ENCODE measurements at places on chromosomes 7 and 10.

DNA sequence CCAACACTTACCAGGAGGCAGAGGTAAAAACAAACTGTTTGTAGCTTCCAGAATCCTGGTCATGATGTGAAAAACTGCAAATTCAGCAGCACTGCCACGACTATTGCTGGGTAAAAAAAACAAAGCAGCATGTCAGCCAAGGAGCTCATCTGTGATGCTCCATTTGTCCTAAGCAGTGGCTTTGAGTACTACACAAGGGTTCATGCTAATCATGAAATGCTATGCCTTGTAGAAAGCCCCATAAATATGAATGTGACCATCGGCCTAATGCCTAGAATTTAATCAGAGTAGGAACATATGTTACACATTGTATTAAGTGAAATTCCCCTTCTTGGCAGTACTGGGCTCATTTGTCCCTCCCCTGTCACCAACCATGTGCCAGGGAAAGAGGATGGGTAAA is 95.4 kb downstream of the GSAP start:
- no peak for DNase-seq

DNA sequence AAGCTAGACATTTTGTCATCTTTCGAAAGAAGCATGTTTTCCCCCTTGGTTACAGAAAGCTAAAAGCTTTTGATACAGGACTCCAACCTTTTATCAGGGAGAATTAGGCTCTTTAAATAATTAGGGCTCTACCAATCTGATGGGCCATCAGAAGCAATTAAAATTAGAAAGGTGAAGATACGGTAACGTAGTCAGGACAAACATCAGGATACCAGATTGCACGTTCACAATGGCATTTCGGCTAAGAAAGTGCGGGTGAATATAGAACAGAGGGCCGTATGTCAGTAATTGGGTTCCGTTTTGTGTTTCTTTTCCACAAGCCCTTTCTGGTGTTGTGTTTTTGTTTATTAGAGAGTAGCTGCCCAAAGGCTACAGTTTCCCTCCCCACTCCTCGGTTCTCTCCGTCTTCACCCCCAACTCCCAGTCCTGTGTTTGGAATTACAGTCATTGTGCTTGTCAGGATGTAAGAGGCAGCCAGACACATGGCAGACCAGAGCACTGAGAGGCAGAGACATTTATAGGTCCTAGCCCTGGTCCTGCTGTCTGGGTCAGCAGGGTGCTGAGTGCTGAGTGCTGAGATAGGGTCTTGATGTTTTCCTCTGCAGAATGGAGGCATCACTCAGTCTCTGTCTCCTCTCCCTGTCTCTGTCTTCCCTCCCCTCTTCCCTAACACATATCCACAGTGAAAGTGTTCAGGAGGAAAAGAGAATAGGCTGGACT is 5.5 kb downstream of the PFKP start:
- no peak for DNase-seq

DNA sequence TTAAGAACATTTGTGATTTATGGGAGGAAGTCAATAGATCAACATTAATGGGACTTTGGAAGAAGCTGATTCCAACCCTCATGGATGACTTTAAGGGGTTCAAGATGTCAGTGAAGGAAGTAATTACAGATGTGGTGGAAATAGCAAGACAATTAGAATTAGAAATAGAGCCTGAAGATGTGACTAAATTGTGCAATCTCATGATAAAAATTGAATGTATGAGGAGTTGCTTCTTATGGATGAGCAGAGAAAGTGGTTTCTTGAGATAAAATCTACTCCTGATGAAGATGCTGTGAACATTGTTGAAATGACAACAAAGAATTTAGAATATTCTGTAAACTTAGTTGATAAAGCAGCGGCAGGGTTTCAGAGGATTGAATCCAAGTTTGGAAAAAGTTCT is 70.9 kb upstream of the NEUROD6 start:
- DNase-seq, result no peak

DNA sequence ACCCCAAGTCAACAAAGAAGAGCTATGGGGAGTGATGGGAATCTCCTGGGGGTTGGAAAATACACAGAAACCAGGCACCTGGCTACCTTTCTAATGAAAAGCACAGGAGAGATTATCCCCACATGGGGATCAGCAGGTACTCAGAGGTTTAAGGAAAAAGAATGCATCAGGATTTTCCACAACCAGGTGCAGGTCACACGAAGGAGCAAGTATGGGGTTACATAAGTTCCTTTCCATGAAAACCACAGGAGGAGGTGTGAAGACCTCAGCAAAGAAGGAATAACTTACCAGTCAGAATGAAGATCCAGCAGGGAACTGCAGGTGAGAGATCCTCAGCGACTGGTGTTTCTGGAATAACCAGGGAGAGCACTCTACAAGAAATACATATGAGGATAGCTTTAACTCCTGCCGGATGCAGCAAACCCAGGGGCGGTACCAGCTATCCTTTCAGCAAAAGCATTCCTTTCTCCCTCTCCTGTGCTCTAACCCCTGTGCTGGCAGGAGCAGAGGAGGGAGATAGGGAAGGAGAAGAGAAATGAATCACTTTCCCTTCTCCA is 116.7 kb upstream of the TMEM106B start:
- DNase-seq, result no peak

- DNase-seq, result no peak
Measured at GRCh38 chr7:140640727-140641523, at the start of gene DENND2A. Gene DENND2A (minus strand): TSS chr7:140640813. CDS start chr7:140602397, 38,416 bp downstream.

GRCh38 chr10:29397221-29397620 is 108.4 kb downstream of the LYZL1 start:
- DNase-seq, result no peak

- no peak for DNase-seq
Measured at GRCh38 chr10:117170244-117170643, 27.0 kb upstream of the KCNK18 start.

DNA sequence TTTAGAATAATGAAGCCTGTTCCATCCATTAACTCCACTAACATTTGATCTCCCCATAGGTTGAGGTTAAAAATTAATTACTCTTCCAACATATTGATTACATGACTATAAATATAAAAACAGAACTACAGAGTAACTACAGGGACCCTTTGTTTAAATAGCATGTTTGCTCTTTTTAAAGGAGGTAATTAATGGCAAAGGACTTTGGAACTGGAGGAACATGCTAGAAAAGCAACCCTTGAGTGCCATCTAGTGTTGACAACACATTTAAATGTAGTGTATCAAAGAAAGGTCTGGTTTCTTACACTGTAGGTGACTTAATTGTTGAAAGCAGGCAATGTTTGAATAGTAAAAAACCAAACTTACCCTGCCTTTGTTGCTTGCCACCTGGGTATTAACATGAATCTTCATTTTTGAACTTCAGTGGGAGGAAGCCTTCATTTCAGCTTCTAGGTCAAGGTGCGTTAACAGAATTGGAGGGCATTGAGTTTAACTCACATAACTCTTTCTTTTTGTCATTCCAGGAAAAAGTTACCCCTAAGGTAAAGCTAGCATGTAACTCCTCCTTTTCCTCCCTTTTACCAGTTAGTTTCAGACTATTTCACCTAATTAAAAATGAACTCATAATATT is 52.6 kb upstream of the CAPZA2 start:
- DNase-seq, result peak; percentile 61

GRCh38 chr10:128694168-128694850 is 568.1 kb upstream of the MKI67 start:
- DNase-seq, result no peak
